Erythroblast (primary cell): ENCODE measurements at places on chromosomes 7 and 10.

GRCh38 chr7:105975770-105976417 lies 12.8 kb downstream of the CDHR3 start:
- DNase-seq: no peak

- DNase-seq: no peak
Measured at GRCh38 chr7:41439515-41439879, 263.4 kb downstream of the INHBA start.

GRCh38 chr7:143487566-143487965 lies 9.9 kb downstream of the TAS2R41 start:
- DNase-seq: no peak

GRCh38 chr7:36712015-36712414 lies 12.3 kb downstream of the AOAH start:
- DNase-seq: no peak

DNA sequence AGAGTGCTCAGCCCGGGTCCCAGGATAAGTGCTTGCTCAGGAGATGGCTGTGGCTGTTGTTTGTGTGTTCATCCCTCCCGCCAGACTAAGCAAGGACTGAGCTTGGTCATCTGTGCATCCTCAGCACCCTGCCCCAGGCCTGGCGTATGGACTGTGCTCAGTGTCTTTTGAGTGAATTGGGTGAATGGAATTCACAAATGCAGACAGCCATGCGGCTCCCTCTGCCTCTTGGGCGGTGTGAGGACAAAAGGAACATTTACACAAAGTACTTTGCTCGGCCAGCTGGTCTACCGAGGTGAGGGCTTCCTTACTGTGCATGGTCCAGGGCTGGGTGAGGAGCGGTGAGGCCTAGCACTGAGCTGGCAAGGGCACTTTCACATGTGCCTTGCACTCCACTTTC lies 120.2 kb downstream of the CDH23 start:
- no peak for DNase-seq

DNA sequence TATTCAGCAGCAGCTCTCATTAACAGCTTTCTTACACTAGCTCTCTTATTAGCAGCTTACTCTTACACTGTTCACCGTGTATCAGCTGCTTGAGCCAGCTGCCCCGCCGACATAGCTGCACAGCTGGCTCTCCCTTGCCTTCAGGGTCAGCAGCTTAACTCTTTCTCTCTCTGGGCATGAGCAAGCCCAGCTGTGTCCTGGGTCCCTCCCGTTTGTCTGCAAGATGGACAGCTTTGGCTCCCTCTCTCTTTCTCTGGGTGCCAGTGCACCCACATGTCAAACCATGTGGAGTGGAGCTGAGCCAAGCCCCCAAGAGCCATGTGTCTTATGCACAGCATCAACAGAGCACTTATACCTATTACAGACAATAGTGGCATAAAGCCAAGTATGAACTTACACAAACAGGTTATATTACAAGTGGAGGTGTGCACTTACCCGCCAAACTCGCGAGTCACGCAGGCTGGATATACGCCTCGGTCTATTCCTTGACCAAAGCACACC lies 35.7 kb upstream of the MTPAP start:
- DNase-seq: peak; percentile 30

DNA sequence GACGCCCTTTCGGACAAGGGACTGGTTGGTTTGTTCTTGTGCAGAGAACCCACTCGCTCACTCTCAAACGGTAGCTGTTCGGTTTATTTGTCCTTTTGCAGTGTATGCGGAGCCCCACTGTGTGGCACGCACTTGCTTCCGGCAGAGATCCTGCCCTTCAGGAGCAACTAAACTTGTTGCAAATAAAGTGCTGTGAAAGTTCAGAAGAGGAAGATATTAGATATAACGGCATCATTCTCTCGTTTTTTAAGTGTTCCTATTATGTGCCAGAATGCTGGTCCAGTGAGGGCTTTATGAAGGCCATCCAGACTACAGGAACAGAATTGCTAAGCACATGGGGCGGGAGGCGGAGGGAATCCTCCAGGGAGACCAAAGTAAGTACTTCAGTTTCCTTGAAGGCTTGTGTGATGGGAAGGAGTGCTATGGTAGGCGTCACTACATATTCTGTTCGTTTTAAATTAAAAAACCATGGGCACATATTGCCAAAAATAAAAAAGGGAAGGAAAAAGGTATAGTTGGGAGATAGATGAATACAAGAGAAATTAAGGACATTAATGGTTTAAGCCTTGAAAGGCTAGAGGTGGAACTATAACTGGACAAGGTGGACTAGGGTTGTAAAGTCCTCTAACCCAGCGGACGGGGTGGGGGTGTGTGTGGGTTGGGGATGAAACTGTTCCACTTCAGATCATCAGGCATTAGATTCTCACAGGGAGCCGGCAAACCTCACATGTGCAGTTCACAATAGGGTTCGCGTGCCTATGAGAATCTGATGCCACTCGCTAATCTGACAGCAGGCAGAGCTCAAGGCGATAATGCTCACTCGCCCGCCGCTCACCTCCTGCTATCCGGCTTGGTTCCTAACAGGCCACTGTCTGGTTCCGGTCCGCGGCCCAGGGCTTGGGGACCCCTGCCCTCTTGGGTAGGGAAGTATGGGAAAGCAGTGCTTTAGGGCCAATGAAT lies 704 bp upstream of the ERLIN1 start:
- DNase-seq: peak; percentile 52

DNA sequence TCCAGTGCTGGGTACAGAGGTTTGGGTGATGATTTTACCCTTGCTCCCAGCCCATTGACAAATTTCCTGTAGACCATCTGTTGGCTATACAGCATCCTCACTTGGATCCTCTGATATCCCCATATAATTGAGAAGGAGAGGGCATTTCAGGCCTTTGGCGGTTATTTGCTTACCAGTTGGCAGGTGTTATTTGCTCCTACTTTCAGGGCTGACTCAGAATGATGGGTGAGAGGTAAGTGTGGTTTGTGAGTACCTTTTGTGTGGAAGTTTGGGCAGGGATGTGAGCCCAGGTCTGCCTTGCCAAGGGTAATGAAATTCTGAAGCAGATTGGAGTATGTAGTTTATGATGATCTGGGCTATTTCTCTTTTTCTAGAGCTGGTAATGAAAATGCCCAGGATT lies 93.6 kb downstream of the LRMDA start:
- no peak for DNase-seq

GRCh38 chr10:3935141-3935540 lies 150.1 kb upstream of the KLF6 start:
- no peak for DNase-seq

DNA sequence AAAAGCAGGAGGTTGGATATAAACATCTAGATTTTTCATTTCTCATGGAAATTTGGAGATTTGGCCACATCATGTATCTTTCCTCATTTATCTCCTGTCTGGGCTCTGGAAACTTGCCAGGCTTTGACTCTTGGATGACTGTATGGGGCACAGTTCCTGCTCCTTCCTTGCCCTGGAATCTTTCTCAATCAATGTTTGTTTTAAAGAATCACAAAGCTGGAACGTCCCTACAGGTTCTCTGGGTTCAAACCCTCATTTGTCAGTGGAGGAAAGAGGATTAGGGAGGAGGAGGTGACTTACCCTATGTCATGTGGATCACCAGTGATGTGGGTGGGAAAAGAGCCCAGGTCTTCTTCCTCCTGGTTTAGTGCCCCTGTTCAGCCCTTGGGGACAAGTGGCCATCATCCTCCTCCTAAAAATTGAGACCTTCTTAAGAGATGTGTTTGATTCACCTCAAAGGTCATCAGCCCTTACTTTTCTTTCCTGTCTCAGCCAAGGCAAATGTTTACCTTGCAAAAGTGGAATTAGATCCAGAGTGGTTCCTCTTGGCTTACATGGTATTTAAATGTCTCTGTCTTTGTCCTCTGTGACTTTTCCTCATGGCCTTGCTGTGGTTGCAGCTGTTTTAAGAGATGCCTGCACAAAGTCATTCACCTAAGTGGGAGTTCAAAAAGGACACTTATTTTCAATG lies 38.8 kb upstream of the PDZD8 start:
- peak; percentile 52 for DNase-seq

- DNase-seq: no peak
Measured at GRCh38 chr7:135775230-135775629, 26.6 kb upstream of the FAM180A start.

GRCh38 chr10:42989481-42989921 lies 87.4 kb upstream of the RET start:
- no peak for DNase-seq
